ENCODE measurements at places on chromosomes 16 and 17. TPM values are rescaled to one million over a fixed set of nuclear protein-coding genes. Genes with fewer than 3 reads are reported as not detected.

DNA sequence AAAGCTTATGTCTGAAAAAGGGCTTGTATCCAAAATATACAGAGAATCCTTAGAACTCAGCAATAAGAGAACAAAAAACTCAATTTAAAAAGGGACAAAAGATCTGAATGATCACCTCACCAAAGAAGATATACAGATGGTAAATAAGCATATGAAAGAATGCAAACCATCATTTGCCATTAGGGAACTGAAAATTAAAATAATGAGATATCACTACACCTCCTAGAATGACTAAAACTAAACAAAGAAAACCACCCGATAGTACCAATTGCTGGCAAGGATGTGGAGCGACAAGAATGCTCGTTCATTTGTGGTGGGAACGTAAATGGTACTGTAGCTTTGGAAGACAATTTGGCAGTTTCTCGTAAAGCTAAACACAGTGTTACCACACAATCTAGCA is 66.9 kb upstream of the MPHOSPH6 start:
- DNase-seq = no peak

GRCh38 chr17:19590912-19591551 is 57.4 kb downstream of the SLC47A1 start:
- DNase-seq = no peak

GRCh38 chr16:11331967-11332366 is 13.3 kb upstream of the RMI2 start:
- no peak for DNase-seq

GRCh38 chr17:78401891-78402290 is 23.4 kb downstream of the PGS1 start:
- no peak for DNase-seq

GRCh38 chr17:17491546-17491988 is 4.6 kb downstream of the RASD1 start:
- DNase-seq = no peak

DNA sequence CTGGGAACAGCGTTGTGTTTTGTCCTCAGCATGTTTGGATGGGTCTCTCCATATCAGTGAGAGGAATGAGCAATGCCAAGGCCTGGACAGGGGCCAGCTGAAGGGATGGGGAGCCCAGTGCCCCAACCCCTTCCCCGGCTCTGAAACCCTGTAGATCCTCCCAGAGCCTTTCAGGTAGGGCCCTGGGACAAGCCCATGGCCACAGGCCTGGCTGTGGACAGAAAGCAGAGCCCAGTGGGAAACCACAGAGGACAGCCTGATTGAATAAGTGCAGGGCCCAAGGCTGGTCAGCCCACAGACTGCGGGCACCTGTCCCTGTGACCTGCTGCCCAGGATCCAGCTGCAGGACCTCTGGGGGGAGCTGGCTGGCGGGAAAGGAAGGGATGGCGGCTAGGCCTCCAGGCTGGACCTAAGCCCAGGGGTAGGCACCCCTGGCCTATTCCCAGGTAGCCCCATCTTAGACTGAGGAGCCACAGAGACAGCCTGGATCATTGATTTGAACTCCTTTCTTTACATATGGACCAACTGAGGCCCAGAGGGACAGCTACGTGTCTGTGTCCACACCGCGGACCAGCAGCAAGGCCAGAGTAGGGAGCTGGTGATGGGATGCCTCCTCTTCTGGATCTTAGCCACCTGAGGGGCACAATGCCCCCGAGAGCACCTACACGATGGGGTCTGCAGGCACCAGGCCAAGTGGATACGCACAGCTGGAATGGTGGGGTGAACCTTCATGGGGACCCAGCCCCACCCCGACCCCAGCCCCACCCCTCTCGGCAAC is 1.3 kb downstream of the CCDC102A start:
- no peak for DNase-seq

GRCh38 chr17:6666077-6666521 is 14.5 kb downstream of the C17orf100 start:
- peak; percentile 77 for DNase-seq

- no peak for DNase-seq
Measured at GRCh38 chr16:48330189-48330840, 54.9 kb downstream of the SIAH1 start.

DNA sequence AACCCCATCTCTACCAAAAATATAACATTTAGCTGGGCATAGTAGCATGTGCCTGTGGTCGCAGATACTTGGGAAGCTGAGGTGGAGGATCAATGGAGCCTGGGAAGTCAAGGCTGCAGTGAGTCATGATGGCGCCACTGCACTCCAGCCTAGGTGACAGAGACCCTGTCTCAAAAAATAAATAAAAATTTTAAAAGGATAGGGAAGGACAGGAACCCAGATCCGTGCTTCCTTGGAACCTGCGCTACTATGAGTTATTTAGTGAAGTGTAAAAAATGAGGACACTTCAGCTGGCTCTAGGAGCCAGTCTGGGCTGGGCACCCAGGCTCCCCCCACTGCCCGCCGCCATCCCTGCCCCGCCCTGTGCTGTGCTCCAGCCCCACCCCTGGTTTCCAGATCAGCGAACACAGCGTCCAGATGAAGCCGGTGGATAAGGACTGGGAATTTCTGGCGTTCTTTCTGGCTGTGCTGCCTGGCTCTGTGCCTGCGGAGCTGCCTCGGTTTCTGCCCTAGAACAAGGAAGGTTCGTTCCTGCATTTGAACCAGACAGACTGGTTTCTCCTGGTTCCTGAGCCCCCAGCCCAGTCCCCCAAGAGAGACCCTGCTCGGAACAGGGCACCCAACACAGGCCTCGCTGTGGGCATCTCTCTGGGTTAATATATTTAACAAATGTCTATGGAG is 18.5 kb downstream of the PLLP start:
- DNase-seq = peak; percentile 57

GRCh38 chr16:57720142-57720575 is 15.4 kb upstream of the KATNB1 start:
- DNase-seq = no peak

GRCh38 chr17:17206124-17206912 is at the start of gene PLD6:
TSS of gene PLD6 (minus strand) at chr17:17206333. CDS start at chr17:17206286, 47 bp downstream.
- DNase-seq = peak; percentile 38

DNA sequence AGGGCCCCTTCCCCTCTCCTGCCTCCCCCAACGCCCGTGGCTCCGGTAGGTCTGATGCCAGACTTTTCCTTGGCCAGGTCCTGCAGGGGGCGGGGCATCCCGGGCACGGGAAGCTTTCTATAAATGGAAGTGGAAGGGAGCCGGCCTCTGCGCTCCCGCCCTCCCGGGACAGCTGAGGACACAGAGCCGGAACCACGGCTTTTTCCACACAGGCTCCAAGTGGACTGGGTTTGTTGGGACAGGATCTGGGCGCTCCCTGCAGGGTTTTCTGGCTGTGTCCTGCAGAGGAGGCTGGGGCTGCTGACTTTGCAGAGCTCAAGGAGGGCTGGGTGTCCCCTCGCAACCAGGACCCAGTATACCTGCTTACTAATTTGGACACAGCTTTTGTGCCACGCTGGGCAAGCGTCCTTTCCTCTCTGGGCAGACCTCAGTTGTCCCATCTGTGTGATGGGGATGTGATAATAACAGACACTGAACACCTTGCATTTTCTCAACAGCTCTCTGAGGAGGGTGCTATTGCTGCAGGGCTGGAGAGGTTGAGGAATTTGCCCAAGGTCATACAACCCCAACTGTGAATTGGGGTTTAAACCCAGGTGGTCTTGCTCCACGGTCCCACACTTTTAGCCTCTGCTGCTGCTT is 1.8 kb downstream of the TNS4 start:
- DNase-seq = no peak

Gene WNK4
- polyA plus RNA-seq = 16.8 TPM

Gene GLIS2
- 51.0 TPM for polyA plus RNA-seq

Gene KRT27
- not detected for polyA plus RNA-seq

Gene PPM1E
- polyA plus RNA-seq = 4.3 TPM

Gene CYBC1
- polyA plus RNA-seq = 43.7 TPM

Gene SRCIN1
- polyA plus RNA-seq = 3.0 TPM

All from renal cortex interstitium (tissue), 15 donors.